ENCODE measurements at places on chromosomes 4 and X.

GRCh38 chr4:89563431-89563830 lies 255.8 kb upstream of the GPRIN3 start:
- no peak for DNase-seq
- H3K27me3 ChIP-seq, result no peaks in the 10 kb centered on the region

- DNase-seq, result no peak
- no peaks in the 10 kb centered on the region for H3K27me3 ChIP-seq
- peak overlapping the region; percentile 42 for H3K4me3 ChIP-seq
- H3K36me3 ChIP-seq, result no peaks in the 10 kb centered on the region
- H3K4me1 ChIP-seq, result peaks cover 8% of the 10 kb centered on the region
- H3K27ac ChIP-seq, result peak overlapping the region; percentile 56
These were observed 13.5 kb downstream of the PRKX start for GRCh38 chrX:3699821-3700381.

- no peaks in the 10 kb centered on the region for H3K36me3 ChIP-seq
- no peaks in the 10 kb centered on the region for H3K4me1 ChIP-seq
- H3K4me3 ChIP-seq, result no peak overlapping the region
- DNase-seq, result no peak
- no peaks in the 10 kb centered on the region for H3K27me3 ChIP-seq
- no peak overlapping the region for H3K27ac ChIP-seq
These were observed 15.6 kb upstream of the RASL11B start for GRCh38 chr4:52846502-52846901.

DNA sequence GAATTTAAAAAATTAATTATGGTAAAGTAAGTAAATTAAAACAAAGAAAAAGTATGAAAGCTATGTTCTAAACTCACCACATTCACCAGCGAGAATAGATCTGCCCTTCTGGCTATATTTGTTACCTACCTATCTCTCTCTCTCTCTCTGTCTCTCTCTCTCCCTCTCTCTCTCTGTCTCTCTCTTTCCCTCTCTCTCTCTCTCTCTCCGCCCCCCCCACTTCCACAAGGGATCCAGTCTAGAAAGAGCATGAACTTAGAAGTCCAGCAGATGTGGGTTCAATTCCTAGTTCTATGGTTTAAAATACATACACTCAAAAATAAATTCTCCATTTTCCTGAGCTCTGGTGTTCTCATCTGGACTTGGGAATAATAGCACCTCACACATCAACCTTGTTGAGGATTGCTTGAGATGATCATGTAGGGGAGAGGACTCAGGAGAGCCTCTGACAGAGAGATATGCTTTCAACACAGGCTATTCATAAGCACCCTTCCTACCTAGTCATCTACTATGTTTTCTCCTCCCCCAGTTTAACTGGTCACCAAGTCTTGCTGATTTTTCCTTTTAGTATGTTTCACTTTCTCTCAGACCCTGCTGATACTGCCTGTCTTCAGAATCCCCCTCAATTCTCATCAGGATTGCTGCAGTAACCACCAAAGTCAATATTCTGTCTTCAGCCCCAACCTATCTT lies 64.7 kb downstream of the SLC7A11 start:
- no peaks in the 10 kb centered on the region for H3K27me3 ChIP-seq
- H3K4me3 ChIP-seq, result no peak overlapping the region
- H3K27ac ChIP-seq, result no peak overlapping the region
- H3K36me3 ChIP-seq, result no peaks in the 10 kb centered on the region
- H3K4me1 ChIP-seq, result no peaks in the 10 kb centered on the region

GRCh38 chr4:101807351-101807750 lies 16.8 kb downstream of the BANK1 start:
- no peak overlapping the region for H3K27ac ChIP-seq
- no peak overlapping the region for H3K4me3 ChIP-seq
- H3K36me3 ChIP-seq, result no peaks in the 10 kb centered on the region
- no peak for DNase-seq
- H3K27me3 ChIP-seq, result no peaks in the 10 kb centered on the region
- no peaks in the 10 kb centered on the region for H3K4me1 ChIP-seq

DNA sequence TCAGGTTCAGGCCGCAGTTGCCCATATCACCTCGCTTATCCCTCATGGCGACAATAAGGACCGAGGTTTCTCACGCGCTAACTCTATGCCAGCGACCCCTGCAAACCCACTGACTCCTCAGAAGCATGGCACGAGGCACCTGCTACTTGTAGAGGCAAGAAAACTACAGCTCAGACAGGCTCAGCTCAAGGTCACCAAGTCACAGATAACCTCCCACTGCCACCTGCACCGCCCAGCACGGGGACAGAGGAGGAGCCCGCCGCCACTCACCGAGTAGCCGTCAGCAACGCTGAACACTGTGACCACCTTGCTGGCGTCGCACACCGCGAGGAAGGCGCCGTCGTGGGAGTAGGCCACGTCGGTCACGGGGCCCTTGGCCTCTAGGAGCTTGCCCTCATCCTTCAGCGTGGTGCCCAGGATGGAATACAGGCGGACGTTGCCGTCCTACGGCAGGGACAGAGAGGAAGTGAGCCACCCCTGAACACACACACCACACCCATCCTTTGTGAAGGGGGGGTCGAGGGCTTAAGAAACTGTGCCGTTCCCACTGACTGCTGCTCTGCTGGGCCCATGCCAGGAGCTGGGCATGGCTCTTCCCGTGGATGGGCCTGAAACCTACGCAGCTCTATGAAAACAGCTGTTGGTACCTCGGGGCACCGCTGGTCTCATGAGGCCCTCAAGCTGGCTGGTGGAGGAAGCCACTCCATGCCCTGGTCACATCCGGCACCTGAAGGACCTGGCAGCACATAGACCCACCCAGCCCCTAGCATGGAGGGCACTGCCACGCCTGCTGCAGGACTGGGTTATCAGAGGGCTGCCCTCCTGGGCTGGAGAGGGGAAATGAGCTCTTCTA lies 38.9 kb downstream of the WDR1 start:
- DNase-seq, result peak; percentile 54
- H3K4me1 ChIP-seq, result peaks cover 2% of the 10 kb centered on the region
- no peaks in the 10 kb centered on the region for H3K27me3 ChIP-seq

GRCh38 chrX:26918631-26919030 lies 544.5 kb downstream of the PPP4R3C start:
- no peaks in the 10 kb centered on the region for H3K36me3 ChIP-seq
- H3K27me3 ChIP-seq, result no peaks in the 10 kb centered on the region
- H3K4me3 ChIP-seq, result no peak overlapping the region

GRCh38 chr4:53267026-53267425 lies 98.8 kb downstream of the SCFD2 start:
- DNase-seq, result no peak
- H3K36me3 ChIP-seq, result no peaks in the 10 kb centered on the region
- H3K27ac ChIP-seq, result no peak overlapping the region
- no peak overlapping the region for H3K4me3 ChIP-seq

All from tibial artery (tissue), 4 donors.